ENCODE measurements at places on chromosomes 11 and 22. TPM values are rescaled to one million over a fixed set of nuclear protein-coding genes. Genes with fewer than 3 reads are reported as not detected.

The TYR gene
- total RNA-seq = not detected

GRCh38 chr11:80860632-80861031 is 1419.8 kb upstream of the TENM4 start:
- H3K4me3 ChIP-seq = no peak overlapping the region
- H3K27me3 ChIP-seq = no peaks in the 10 kb centered on the region

DNA sequence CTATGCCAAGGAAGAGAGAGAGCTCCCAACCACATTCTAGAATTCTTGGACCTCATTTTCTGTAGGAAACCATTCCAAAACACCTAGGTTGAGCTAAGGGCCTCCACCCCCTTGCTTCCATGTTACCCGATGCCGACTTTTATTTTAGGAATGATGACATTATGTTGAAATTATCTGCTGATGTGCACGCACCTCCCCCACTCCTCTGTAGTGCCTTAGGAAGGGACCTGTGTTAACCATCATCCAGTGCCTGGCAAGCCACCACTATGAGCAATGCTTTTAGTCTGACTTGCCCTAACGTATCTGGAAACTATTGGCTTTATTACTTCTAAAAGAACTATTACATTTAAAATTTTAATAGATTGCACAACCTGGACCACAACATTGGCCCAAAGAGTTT is 42.1 kb downstream of the NCAPD3 start:
- no peaks in the 10 kb centered on the region for H3K27me3 ChIP-seq
- no peak for DNase-seq
- no peak overlapping the region for H3K4me3 ChIP-seq
- no peak overlapping the region for H3K27ac ChIP-seq

GRCh38 chr11:67411785-67412152 is 3.7 kb upstream of the CARNS1 start:
- peaks cover 59% of the 10 kb centered on the region for H3K4me1 ChIP-seq
- H3K4me3 ChIP-seq = no peak overlapping the region
- H3K27me3 ChIP-seq = no peaks in the 10 kb centered on the region
- no peak for DNase-seq
- H3K36me3 ChIP-seq = no peaks in the 10 kb centered on the region

DNA sequence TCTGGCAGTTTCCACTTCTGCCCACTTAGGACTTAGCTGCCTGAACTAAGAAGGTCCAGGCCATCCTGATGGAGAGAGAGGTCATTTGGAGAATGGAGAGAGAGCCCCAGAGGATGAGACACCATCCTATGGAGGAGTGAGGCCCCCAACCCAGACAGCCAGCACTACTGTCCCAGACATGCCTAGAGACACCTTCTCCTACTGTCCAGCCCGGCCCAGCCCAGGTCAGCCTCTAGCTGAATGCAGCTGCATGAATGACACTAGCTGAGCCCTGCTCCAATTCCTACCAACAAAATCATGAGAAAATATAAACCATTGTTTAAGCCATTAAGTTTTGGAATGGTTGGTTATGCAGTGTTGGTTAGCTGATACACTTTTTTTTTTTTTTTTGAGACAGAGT is 47.4 kb downstream of the APOL3 start:
- DNase-seq = no peak
- H3K27me3 ChIP-seq = no peaks in the 10 kb centered on the region
- H3K27ac ChIP-seq = no peak overlapping the region
- H3K4me1 ChIP-seq = no peaks in the 10 kb centered on the region
- no peaks in the 10 kb centered on the region for H3K36me3 ChIP-seq
- H3K4me3 ChIP-seq = no peak overlapping the region
